ENCODE measurements at places on chromosomes 12 and 14.
A peak's percentile ranks its signal among the peaks of the same experiment; 100 is the strongest.

DNA sequence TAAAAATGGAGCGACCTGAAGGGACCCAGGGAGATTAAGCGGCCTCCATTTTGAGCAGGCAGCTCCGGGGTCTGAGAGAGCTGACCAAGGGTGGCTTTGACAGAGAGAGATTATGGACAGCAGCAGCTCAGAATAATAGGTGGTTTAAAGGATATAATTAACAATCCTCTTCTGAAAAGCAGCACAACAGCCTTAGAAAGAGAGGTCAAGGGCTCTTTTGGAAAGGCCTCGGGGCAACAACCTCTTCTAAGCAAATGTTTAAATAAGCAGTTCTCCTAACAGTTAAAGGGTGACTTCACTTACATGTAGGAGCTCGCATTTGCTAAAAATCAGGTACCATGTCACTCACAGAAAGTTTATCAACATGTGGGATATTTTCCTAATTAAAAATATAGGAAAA lies 87.2 kb upstream of the FRMD6 start:
- no peak for DNase-seq

DNA sequence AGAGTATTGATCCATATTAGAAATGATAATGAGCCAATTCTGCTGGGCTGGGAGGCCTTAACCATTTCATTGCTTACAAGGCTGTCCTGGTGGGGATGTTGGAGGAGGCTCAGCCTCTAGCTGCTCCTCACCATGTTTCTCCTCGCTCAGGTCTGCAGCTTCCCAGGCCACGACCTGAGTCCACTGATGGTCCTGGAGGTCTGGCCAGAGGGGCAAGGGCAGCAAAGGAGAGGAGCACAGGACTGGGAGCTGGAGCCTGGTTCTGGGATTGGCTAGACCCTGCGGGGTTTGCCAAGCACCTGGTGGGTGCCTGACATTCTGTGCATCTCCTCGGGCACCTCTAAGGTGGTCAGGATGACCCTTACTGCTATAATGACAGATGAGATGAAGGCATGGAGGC lies 92.6 kb downstream of the KIF26A start:
- DNase-seq, result no peak

DNA sequence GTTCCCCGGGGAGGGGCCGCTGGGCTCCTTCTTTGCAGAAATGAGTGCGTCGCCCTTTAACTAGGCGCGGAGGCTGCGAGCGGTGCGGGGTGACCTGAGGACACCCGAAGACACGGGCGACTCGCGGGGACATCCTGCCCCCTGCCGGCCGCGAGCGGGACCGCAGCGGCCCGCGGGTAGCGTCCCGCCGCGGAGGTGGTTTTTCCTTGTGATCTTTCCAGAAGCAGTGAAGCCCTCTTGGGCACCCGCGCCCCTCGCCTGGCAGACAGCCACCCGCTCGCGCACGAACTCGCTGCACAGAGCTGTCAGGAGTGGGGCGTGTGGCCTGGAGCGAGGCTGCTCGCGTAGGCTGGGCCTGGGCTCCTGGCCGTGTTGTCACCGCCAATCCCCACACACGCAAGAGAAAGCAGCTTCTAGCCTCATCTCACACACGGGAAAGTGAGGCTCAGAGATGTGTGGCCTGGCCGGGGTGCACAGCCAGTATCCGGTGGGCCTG lies 67.2 kb downstream of the DIO3 start:
- peak; percentile 82 for DNase-seq

GRCh38 chr12:47028981-47029708 lies 50.3 kb upstream of the PCED1B start:
- DNase-seq, result no peak

GRCh38 chr12:113933201-113933786 lies 32.8 kb downstream of the RBM19 start:
- no peak for DNase-seq

DNA sequence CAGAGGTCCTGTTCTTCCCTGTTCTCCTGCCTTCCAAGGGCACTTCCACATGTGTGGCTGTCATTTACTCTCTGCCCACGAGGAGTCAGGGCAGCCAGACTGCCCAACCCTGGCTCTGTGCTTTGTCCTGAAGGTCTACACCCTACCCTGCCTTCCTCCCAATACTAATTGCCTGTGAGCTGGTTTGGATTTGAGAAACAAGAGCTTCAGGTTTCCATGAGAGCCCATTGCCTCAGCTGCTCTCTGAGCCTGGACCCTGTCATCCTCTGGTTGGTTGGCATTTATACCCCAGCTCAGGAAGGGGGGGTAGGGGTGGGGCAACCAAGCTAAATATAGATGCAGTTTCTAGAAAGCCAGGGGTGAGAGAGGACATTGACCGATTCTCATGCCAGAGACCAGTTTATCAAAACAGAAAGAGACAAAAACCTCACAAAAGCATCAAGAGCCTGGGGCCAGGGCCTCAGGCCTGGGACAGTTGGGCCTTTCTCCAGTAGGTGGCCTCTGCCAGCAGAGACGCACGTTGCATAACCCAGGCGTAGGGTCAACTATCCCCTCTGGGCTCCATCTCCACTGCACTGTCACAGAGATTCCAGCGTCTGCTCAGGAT lies 34.5 kb downstream of the VDR start:
- DNase-seq, result peak; percentile 53

GRCh38 chr14:35879151-35879648 lies 53.1 kb downstream of the BRMS1L start:
- peak; percentile 68 for DNase-seq

- peak; percentile 24 for DNase-seq
These were observed 606 bp downstream of the EP400 start for GRCh38 chr12:131950182-131950913.

DNA sequence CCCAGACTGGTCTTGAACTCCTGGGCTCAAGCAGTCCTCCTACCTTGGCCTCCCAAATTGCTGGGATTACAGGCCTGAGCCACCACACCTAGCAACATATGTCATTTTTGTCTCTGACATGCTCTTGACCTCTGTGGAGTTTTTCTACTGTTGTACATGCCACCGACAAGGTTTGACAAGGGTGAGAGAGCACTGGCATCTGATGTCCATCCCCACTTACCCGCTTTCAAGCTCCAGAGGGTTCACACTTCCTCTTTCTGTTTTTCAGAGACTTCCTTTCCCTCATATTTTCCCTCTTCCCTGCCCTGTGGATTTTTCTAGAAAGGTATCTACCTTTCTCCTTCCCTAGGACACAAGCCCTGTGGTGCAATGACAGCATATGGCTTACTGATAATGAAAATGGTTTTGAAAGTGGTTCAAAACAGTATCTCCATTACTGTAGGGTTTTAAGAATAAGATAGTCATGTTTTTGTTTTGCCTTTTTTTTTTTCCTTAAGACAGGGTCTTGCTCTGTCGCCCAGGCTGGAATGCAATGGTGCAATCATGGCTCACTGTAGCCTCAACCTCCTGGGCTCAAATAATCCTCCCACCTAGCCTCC lies 27.7 kb upstream of the PLEKHG3 start:
- DNase-seq, result no peak

DNA sequence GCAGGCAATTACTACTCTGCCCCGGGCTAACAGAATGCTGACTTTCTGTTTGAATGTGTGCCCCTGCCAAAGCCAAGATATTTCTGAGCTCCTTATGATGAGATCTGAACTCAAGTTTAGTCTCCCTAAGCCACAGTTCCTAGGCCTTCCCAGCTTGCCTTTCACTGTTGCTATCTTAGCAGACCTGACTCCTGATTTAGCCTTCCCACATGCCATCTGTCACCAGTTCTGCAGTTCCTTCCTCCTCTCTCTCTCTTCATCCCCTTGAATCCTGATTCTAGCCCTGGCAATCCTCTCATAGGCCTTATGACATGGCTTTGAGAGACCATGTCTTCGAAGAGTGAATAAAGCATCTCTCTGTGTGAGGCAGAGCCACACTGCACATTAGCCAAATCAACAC lies 12.5 kb upstream of the SAMD4A start:
- no peak for DNase-seq

GRCh38 chr12:10320643-10321042 lies 13.0 kb downstream of the KLRD1 start:
- no peak for DNase-seq

GRCh38 chr12:121942145-121942718 lies 23.8 kb downstream of the CFAP251 start:
- DNase-seq, result no peak

DNA sequence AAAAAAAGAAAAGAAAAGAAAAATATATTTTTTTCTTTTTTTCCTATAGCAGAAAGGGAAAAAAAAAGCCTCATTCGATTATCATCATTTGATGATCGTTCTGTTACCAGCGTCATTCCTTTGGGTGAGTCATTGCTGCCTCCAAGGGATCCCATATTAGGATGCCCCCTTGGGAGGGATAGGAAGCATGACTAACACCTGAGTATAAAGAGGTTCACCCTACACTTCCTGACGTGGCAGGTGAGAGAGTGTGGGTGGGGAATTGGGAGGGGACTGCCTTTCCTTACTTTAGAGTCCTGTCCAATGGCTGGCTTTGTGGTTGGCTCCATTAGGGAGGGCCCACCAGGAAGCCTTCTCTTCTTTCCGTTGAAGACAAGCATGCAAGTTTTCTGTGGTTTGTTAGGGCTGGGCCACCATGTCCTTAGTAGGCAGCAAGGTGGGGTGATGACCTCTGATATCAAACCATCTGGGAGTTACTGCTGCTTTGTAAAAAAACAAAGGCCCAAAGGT lies 56.1 kb upstream of the FUT8 start:
- no peak for DNase-seq

Data from suppressor macrophage (primary cell).